ENCODE measurements at places on chromosomes 12 and 14.

GRCh38 chr14:30525833-30526232 lies 33.1 kb upstream of the G2E3 start:
- no peak for DNase-seq

GRCh38 chr14:33674927-33675326 lies 275.9 kb downstream of the EGLN3 start:
- DNase-seq: no peak

- peak; percentile 60 for DNase-seq
Measured at GRCh38 chr14:77151918-77152588, 10.5 kb upstream of the ZDHHC22 start.

GRCh38 chr12:101792046-101792931 lies 38.5 kb downstream of the GNPTAB start:
- peak; percentile 43 for DNase-seq

DNA sequence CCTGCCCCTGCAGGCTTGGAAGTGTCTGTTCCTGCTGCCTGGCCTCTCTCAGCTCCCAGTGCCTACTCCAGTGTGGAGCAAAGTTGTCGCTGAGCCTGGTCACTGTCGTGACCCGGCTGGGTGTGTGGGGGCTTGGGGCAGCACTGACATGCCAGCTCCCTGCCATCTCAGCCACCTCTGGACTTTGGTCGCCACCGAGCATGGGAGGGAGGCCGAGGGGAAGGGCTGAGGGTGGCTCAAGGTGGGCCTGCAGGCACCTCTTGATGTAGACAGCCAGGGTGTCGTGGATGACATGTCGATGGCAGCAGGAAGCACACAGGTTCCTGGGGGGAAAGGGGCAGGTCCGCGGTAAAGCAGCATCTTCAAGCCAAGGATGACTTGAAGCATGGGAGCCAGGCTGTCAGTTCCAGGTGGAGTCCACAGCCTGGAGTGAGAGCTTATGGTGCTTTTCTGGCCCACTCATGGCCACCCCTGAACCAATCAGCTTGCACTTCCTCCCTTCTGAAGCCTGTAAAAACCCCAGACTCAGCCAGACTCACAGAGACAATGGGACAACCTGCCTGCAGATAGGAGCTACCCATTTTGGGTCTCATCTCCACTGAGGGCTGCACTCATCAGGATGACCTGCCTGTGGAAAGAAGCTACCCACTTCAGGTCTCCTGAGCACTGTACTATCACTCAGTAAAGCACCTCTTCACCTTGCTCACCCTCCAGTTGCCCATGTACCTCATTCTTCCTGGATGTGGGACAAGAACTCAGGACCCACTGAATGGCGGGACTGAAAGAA lies 210.1 kb downstream of the MON2 start:
- DNase-seq: no peak

GRCh38 chr14:40757376-40757950 lies 849.2 kb upstream of the LRFN5 start:
- DNase-seq: no peak

GRCh38 chr14:105126981-105127329 lies 41.6 kb downstream of the JAG2 start:
- no peak for DNase-seq

GRCh38 chr12:117594481-117594880 lies 233.1 kb upstream of the NOS1 start:
- no peak for DNase-seq

- no peak for DNase-seq
Measured at GRCh38 chr12:119012179-119012578, 30.8 kb downstream of the SRRM4 start.

- DNase-seq: no peak
Measured at GRCh38 chr12:132456944-132457495, 32.9 kb upstream of the FBRSL1 start.

- DNase-seq: peak; percentile 53
Measured at GRCh38 chr14:22448035-22448904, 140.8 kb downstream of the DAD1 start.

- DNase-seq: no peak
Measured at GRCh38 chr12:119072440-119072839, 91.1 kb downstream of the SRRM4 start.

DNA sequence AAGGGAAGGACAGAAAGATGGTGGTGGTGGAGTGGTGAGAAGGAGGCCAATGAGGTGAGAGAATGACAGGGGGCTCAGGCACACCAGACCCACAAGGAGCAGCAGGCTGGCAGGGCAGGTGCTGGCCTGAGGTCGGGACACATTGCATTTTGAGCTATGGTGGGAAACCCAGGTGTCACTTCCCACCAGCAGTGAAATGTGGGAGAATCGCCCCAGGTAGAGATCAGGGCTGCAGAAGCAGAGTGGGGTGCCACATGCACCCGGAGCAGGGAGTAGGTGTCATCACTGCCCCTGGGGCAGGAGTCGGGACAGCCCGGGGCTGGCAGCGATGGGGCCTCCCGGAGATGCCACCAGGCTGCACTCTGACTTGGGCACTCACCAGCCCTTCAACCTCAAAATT lies 315.8 kb downstream of the BCL11B start:
- no peak for DNase-seq
